ENCODE measurements at places on chromosomes 6 and 20.

DNA sequence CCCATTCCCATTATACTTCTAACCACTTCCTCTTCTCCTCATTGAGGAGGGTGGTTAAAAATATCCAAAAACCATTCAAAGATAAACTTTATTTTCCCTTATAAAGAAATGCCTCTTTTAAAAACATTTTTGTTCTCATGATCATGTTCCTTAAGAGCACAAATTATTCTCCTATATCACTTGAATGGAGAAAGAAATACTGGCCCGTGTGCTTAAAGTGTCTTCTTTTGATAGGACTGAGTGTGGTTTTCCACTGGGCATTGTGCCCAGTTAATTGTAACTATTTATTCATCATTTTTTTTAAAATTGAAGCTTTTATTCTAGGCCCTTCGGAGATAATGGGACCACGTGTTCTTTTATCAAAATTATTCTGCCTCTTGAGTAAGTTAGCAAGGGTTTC is 871.5 kb downstream of the QKI start:
- no peak for DNase-seq

DNA sequence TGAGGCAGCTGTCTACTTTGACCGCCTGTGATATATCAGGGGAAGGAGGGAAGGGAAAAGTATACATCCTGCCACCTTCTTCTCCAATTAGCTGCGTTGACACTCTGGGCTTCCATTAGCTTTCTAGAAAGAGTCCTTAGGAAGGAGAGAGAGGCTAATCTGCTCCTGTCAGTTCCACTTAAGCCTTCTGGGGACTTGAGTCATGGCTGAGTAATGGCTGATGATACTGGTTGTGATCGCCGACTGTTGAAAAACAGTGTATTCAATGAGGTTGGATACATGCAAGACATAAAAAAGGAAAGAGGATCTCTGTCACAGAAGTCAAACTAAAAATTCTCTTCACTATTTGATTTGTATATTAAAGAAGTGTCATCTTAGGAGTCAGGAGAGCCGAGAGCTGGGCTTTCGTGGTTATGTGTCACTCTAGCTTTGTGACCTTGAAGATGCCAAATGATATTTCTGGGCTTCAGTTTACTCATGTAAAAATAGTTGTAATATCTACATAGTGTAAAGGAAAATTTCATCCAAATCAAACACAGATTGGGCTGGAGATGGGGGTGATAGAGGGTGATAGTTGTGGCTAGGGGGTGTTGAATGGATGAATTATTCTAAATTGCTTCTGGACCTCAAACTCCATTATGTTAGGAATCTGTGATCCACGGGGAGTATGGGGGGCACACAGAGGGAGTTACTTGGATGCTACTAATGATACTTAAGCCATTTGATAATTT is 189.0 kb downstream of the UST start:
- DNase-seq, result no peak

DNA sequence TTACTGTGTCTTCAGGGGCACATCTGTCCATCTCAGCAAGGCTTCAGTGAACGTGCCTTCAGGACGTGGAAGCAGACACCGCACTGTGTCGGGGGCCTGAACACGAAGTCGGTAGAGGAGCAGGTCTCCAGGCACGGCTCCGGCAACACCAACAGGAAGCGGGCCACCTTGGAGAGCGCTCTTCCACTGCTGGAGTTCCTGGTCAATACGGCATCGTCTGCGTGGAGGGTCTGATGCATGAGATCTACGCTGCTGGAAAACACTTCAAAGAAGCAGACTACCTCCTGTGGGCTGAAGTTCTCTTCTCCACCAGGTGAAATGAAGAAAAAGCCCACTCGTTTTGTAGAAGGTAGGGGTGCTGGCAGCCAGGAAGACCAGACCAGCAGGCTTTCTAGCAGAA is 69.3 kb upstream of the SLCO4A1 start:
- no peak for DNase-seq

DNA sequence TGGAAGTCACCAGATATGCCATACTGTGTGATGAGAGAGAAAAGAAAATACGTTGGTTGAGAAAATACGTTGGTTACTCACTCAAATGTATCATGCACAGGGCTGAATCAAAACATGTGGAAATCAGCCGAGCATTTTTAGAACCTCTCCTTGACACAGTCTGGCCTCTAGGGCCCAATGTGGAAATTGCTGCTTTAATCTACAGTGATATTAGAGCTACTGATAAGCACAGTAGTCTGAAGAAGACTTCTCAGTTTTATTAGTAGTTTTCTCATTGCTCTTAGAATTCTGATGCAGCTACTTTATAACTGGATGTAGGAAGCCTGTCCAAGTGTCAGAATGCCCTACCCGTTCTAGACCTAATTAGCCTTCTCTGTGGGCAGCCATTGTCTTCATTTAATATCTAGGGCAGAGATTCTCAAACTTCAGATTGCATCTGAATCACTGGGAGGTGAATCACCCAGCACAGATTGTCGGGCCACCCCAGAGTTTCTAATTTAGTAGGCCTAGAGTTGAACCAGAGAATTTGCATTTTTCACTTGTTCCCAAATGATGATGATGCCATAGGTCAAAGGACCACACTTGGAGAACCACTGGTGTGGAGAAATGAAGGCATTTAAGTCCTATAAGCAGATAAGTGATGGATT is 229.1 kb downstream of the PLCB1 start:
- DNase-seq, result no peak

DNA sequence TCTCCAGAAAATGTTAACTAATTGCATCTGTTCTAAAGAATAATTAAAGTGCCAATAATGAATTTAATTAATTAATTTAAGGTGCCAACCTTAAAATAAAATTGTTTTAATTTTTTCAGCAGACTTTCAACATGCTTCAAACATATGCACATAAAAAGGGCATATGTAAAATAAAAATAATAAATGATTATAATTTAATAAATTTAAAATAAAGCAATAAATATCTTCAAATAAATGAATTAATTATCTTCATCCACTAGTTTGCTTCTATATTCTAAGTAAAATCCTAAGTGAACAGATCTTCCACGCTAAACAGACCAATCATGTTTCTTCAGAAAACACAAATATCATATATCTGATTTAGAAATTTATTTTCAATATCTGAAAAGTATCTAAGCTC is 119.2 kb downstream of the HIVEP2 start:
- DNase-seq, result no peak

GRCh38 chr20:63321148-63321831 is 28.3 kb downstream of the COL20A1 start:
- no peak for DNase-seq

DNA sequence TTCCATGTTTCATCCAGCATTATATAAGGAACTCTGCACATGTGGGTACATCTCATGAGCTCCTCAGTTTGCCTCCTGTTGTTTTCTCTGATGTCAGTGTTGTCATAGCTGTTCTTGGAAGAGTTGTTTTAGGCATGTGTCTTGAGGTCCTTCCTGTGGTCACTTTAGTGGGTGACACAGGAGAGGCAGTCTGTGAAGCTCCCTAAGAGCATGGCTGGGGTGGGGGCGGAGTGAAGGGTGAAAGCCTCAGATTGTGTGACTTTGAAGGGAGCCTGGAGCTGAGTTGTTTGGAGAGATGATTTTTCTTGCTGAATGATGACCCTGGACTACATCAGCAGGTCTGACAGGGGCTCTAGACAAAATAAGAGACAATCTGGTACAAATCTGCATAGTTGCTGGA is 37.7 kb downstream of the PPP1R14C start:
- DNase-seq, result no peak

- DNase-seq, result no peak
Observed at GRCh38 chr20:29763821-29764511, 1493.5 kb upstream of the DEFB115 start.

DNA sequence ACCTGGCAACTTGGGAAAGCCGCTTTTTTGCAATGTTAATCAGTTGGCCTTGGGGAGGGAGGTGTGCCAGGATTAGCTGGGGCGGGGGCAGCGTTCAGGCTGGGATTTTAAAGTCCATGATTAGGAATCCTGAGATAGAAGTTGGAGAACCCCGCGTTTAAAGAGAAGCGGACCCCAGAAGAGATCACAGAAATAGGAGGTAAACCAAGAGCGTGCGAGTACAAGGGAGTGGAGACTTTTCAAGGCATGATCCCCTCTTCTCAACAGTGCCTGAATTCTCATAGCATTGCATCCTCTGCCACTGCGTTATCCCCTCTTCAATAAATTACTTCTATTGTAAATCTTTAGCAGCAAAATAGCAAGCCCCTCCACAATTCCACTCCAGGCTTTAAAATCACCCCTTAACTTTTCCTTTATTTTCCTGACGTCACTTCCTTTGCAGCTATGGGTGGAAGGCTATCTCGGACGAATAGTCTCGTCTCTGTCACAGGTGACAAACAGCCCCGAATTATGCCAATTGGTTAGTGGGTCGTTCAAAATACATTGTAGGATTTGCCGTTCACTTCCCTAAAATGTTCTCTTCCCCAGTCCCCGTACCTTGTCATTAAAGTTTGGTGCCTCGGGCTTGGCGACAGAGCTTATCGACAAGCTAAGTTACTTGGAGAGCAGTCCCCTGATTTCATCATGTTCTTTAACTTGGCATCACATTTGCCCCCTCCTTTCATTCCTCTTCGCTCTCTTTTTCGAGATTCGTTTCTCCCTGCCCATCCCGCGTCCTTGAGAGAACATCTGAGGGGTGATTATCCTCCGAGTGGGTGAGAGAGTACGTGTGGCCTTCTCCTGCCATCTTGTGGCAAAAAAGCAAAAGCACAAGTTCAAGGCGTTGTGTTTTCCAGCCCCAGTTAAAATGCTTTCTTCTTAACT is 17.1 kb downstream of the OR2B2 start:
- DNase-seq, result no peak
